Fibroblast of upper back skin (primary cell): ENCODE measurements at places on chromosomes 12 and 14.

DNA sequence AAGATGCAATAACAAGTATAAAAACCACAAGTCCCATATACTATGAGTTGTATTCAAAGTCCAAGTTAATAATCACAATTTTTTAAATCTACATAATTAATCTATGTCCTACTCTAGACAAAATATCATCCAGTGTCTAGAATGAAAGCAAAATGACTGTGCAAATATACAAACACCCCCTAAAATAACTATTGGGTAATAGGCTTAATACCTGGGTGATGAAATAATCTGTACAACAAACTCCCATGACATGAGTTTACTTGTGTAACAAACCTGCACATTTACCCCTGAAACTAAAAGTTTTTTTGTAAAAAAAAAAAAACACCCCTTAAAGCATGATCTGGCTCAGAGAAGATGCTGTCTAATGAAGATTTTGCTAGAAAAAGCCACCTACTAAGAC, 4.2 kb downstream of the TAS2R42 start:
- no peak for DNase-seq

DNA sequence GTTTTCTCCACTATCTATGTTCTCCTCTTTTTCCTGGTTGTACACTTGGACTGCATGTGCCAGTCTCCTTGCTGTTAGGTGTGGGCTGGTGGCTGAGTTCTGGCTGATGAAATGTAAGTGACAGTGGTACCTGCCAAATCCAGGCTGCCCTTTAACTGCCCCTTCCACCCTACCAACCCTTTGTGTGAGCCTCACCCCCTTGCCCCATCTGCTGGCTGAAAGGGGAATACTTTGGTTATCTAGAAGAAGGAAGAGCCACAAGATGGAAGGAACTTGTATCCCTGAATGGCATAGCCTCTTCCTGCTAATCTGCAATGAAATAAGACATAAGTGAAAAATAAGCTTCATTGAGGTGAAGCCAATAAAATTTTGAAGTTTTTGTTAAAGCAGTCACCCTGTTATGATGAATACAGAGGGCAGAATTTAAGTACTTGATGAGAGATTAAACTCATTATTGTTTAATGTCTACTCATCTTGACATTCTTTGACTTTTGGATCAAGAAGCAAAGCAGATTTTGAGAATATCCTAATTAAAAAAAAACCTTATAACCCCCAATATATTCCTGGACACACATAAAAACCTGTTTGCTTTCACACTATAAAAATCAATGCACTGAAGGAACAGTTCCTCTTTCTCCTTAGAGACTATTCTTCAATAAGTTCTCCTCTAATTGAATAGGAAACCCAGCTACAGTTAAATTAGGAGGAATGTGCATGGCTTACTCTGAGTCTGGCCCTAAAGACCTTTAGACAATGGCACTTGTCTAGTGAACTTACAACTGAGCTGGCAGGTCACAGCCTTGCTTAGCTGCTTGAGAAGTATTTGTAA, 262.6 kb upstream of the BTG1 start:
- DNase-seq: peak; percentile 38

DNA sequence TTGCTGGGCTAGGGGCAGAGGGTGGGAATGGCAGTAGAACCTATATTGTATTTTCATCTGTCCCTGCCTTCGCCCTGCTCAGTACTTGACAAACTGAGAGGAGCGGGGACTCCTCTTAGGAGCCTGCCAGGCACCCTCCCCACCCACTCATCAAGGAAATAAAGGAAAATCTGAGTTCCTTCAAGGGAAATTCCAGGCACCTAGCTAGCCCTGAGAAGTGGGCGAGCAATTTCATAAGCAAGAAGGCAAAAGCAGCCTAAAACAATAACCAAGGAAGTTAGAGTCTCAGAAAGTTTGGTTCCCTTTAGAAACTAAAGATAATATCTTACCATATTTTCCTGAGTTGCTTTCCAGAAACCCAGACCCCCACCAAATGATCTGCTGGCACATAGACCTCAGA, 10.6 kb upstream of the PLEKHD1 start:
- DNase-seq: no peak

DNA sequence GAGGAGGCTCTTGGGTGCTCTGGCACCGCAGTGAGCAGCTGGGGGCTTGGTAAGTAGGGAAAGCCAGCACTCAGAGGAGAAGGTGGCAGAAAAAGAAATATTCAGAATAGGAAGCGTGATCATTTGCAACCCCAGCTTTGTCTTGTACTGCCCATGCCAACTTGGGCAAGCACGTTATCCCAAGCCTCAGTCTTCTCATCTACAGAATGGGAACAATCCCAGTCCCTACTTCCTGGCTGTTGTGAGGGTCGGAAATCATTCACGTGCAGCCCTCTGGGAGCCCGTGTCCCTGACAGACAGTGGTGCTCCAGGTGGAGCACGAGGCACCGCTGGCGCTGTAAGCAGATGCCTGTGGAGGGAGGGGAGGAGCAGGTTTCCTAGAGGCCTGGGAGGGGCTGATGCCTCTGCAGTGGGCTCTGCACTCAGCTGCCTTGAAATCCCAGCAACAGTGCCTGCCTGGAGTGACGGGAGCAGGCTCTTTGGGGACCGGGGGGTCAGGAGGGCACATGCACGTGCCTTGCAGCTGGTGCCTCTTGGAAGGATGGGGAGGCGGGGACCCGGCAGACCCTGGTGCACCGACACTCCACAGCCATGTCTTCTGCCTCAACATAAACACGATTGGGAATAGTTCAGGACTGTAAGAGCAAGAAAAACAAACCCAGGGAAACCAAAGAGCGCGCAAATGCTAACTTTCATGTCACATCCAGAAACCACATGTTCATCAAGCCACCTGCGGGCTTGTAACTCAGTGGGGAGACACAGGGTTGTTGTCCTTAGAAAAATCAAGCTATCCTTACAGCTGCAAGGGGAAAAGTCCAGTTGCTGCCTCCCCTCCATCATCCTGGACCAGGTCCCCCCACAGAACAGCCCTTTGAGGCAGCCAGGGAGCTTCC, 86.5 kb upstream of the DIO3 start:
- DNase-seq: no peak

DNA sequence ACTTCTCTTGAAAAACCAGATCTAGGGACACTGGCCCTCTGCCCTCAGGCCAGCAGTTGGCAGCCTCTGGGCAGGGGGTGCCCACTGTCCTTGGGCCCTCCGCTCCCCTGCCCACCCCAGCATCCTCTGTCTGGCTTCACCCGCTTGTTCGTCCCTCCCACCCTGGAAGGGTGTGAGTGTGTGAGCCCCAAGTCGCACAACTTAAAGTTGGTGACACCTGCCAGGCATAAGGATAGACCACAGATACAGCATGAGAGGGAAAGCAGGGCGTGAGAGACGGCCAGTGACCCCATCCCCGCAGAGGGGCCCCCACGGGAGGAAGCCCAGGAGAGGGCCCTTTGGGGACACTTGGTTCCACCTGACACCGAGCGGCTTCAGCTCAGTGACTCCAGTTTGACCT, 23.5 kb upstream of the RIMBP2 start:
- DNase-seq: no peak

GRCh38 chr12:89657066-89657465, 51.6 kb downstream of the ATP2B1 start:
- DNase-seq: no peak

DNA sequence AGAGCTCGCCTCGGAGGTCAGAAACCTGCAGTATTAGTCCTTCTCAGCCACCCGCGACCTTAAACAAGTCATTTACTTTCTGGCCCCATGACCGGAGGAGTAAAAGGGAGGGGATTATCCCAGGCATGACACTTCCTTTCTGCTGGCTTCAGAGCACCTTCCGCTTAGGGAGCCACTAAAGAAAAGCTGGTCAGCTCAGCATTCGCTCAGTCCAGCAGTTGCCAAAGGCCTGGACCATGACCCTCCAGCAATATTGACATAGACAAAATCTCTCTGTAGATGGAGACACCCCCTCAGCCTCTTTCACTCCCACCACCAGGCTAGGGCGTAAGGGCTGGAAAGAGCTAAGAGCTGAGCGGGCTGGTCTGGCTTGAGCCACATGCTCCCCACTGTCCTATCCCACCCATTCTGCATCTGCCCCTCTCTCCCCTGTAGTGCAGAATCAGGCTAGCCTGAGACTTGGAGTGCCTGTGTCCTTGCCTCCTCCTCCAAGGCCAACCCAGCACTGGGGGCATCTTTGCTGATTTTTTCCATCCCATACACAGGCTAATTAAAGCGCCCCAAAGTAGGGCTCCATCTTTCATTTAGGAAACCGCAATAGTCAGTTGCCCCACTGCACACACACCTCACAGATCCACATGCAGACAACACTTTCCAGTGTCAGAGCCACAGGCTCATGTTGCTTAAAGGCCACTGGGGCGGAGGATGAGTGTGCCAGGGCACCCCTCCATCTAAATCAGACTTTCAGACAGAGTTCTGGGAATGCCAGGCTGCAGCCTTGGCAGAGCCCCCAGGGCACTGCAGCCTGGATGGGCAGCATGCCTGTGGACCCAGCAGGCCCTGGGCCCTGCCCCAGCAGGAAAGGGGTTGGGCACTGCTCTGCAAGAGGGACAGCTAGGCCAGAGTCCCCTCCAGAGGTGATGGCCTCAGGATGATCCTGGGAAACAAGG, 4.0 kb upstream of the CPNE6 start:
- DNase-seq: no peak

- no peak for DNase-seq
Observed at GRCh38 chr12:67531051-67531450, 117.5 kb upstream of the DYRK2 start.
